ENCODE measurements at places on chromosomes 5 and 9.

DNA sequence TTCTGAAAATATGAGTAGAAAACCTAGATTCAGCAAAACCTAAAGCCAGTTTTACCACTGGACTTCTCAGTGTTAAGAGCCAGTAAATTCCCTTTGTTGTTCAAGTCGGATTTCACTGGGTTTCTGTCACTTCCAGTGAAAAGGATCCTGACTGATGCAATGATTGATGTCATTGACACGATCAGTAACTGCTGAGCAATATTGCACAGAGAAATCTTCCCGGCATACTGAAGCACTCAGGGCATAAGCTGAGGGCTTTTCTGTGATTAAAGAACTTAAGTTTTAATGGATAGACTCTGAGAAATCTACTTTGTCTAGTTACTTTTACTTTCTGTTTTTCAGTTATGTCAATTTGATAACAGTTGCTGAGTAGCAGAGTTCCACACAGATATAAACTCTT lies 61.9 kb downstream of the DENND1A start:
- DNase-seq, result no peak

- no peak for DNase-seq
Measured at GRCh38 chr5:135738564-135738875, 95.9 kb upstream of the SLC25A48 start.

- no peak for DNase-seq
Measured at GRCh38 chr9:3826178-3826577, 300.4 kb upstream of the RFX3 start.

DNA sequence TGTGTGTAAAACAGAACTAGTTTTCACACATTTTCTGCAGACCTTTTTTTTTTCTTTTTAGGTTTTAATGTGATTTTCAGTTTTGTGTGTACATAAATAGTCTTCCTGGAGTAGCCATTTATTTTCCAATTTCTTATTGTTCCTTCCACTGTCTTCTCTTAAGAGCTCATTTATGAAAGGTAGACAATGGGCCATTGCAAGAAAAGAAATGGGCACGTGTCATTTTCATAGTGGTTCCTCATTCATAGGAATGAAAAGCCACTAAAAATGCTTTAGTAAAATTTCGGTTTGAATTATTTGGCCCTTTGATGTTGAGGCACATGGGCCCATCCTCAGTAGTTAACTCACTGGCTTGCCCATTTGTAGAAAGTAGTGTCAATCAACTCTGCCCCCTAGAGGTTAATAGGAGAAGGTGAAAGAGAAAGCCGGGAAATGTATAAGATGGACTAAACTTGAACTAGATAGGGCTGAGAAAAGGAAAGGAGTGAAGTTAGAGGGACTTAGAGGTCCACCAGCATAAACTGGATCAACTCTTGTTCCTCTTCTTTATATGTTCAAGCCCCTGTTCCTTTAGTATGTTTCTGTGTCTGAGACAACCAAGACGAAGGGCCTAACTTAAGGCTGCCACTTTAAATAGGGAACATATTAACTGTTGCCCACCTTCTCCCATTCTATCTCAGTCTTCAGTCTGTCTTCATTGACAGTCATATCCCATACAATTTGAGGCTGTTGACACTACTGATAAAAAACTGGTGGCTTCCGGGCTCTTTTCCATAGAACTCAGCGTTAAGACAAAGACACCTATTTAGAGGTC lies 72.6 kb downstream of the SMARCA2 start:
- DNase-seq, result peak; percentile 80

- no peak for DNase-seq
Measured at GRCh38 chr5:136053336-136054141, 24.8 kb downstream of the TGFBI start.
